ENCODE measurements at places on chromosomes 1 and 21. TPM values are rescaled to one million over a fixed set of nuclear protein-coding genes. Genes with fewer than 3 reads are reported as not detected.

PTGS2 gene
- 4.5 TPM for total RNA-seq

KPNA6 gene
- 14.1 TPM for total RNA-seq

C1orf105 gene
- total RNA-seq, result not detected

ANXA9 gene
- total RNA-seq, result 1.2 TPM

KRTAP21-2 gene
- not detected for total RNA-seq

HEYL gene
- total RNA-seq, result 3.5 TPM

RNF186 gene
- total RNA-seq, result not detected

IQGAP3 gene
- total RNA-seq, result 20.8 TPM

MSH4 gene
- not detected for total RNA-seq

LCA5L gene
- total RNA-seq, result 2.2 TPM

ACTN2 gene
- not detected for total RNA-seq

CFAP141 gene
- not detected for total RNA-seq

COL11A1 gene
- 3.0 TPM for total RNA-seq

Measured in A549 treated with ZK216348 at 1 μM for 4 hours (cell line).